ENCODE measurements at places on chromosomes 3 and 15.

GRCh38 chr3:106423321-106424225 lies 554.8 kb upstream of the CBLB start:
- DNase-seq = no peak

DNA sequence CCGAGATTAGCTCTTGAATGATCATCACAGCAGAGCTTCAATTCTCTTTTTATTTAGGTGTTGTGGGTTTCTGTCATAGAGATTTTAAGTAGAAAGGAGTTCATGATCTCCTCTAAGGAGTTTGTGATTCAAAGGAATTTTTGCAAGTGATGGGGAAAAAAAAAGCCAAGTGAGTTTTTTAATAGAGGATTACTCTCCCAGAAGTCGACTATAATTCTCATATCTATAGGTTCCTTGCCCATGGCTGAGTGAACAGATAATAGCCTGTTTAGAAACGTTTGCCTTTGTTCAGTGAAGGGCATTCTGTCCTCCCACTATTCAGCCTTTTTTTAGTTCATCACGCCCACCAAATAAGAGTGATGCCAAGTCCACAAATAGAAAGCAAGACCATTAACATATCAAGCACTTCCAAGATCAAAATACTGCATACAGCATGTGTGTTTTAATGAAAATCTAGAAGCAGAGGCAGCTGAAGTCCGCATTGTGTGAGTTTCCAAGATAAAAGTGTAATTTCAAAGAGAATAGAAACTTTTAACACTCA lies 398.4 kb upstream of the CNTN3 start:
- no peak for DNase-seq

- no peak for DNase-seq
Measured at GRCh38 chr3:95775486-95776094, 1038.8 kb upstream of the EPHA6 start.

GRCh38 chr3:16203031-16203430 lies 28.6 kb downstream of the GALNT15 start:
- no peak for DNase-seq

DNA sequence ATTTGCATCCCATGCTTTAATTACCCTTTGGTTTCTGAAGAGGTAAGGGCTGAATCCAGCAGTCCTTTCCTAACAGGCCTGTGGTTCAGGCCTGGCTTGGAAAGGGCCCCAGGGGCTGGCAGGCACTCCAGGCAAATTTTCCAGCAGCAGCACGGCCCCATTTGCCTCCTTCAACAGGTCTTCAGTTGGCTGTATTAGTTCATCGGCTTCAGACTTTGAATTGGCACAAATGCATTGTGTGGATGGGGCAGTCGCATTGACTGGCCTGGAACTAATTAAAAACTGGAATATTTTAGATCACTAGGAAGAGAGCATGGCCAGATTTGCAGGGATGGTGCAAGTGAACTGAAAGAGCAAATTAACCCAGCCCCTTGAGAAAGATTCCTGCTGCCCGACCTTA lies 207.8 kb upstream of the MCTP2 start:
- DNase-seq = no peak

- DNase-seq = no peak
Measured at GRCh38 chr3:17038900-17039553, 154.3 kb downstream of the PLCL2 start.

DNA sequence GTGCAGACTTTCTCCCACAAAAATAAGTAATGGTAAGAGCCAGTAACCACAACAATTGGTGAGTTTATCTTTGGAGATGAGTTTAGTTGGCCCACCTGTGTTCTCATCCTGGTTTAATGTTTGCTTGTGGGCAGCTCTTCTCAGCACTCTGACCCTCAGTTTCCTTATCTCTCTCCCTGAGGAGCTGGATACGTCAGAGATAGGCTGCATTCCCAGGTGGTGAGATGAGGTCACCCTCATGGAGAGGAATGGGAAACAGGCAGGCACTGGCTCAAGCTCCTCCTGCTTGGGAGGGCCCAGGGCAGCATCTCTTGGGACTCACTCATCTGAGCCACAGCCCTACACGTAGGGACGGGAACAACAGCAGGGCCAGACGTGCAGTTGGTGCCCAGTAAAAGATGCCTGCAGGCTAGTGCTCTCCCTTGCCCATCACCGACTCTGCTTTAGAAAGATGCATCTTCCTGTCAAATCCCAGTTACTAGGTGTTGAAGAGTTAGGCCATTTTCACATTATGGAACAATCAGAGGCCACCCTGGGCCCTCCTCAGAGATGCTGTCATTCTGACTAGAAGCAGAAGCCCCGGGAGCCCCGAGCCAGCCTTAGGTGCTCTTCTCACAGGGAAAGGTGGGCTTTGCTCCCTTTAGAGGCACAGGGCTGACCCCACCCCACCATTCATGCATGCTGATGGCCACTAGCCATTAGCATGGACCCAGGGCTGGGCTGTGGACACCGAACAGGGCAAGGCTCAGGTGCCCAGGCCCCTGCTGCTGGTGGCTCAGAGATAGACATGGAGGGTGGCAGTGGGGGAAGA lies 59.7 kb downstream of the GRIP2 start:
- DNase-seq = no peak

DNA sequence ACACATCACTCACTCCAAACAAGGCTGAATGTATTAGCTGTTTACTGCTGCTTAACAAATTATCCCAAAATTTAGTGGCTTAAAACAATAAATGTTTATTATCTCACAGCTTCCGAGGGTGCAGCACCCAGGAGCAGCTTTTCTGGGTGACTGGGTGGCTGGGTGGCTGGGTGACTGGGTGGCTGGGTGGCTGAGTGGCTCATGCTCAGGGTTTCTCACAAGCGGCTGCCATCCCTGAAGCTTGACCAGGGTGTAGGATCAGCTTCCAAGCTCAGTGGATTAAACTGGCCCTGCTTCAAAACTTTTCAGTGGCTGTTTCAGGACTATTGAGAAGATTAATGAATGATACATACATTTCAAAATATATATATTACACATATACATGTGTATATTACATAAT lies 2.3 kb upstream of the CYP11A1 start:
- no peak for DNase-seq

DNA sequence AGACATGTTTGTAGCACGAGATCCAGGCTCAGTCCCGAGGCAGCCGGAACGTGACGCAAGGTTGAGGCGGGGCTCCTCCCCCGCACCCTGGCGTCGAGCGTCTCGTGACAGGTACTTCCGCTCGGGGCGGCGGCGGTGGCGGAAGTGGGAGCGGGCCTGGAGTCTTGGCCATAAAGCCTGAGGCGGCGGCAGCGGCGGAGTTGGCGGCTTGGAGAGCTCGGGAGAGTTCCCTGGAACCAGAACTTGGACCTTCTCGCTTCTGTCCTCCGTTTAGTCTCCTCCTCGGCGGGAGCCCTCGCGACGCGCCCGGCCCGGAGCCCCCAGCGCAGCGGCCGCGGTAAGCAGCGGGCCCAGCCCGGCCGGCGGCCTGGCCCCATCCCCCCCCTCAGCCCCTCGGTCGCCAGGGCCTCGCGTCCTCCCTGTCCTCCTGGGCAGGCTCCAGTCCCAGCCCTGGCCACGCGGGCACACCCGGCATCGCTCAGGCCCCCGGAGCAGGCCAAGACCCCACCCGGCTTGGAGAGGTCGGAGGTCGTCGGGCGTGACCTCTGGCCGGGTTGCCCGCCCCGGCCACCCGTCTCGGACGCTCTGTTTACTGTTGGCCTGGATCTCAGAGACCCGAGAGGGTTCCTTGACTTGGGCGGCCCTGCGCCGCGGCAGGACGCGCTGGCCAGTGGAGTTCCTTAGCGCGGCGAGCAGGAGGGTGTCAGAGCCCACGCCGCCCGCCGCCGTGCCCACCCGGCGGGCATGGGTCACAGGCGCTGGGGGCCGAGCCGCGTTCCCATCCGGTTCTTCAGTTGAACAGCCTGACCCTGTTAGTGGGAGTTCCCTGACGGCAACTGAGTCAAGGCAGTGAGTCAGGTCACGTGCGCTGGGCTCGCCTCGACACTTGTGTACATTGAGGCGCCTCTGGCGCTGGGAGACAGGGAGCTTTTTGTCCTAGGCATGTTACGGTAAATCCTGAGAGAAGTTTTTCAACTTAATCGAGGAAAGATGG lies at the start of gene RAB7A:
RAB7A (plus strand) TSS at position 161 of the 994 bp plus-strand sequence. CDS start 69,185 bp downstream, outside the sequence.
- peak; percentile 94 for DNase-seq

- no peak for DNase-seq
Measured at GRCh38 chr3:158085931-158086330, 20.3 kb downstream of the SHOX2 start.

DNA sequence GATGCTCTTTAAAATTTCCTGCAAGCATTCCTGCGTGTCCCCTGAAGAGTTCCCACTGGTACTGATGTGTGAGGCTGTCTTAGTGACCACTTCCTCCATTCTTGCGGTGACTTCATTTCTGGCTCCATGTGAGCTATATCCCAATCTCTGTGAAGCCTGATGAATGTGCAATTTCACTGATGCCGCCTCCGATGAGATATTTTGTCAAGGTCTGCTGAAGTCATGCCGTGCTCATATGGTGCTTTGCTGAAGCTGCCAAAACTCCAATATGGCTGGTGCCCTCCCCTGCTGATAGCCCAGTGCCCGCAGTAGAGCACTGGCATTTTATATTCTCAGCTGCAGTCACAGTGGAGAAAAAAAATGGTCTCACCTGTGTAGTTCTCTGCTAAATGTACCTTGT lies 271.5 kb downstream of the EFHB start:
- DNase-seq = no peak

GRCh38 chr3:10845001-10845761 lies 29.2 kb downstream of the SLC6A11 start:
- no peak for DNase-seq

DNA sequence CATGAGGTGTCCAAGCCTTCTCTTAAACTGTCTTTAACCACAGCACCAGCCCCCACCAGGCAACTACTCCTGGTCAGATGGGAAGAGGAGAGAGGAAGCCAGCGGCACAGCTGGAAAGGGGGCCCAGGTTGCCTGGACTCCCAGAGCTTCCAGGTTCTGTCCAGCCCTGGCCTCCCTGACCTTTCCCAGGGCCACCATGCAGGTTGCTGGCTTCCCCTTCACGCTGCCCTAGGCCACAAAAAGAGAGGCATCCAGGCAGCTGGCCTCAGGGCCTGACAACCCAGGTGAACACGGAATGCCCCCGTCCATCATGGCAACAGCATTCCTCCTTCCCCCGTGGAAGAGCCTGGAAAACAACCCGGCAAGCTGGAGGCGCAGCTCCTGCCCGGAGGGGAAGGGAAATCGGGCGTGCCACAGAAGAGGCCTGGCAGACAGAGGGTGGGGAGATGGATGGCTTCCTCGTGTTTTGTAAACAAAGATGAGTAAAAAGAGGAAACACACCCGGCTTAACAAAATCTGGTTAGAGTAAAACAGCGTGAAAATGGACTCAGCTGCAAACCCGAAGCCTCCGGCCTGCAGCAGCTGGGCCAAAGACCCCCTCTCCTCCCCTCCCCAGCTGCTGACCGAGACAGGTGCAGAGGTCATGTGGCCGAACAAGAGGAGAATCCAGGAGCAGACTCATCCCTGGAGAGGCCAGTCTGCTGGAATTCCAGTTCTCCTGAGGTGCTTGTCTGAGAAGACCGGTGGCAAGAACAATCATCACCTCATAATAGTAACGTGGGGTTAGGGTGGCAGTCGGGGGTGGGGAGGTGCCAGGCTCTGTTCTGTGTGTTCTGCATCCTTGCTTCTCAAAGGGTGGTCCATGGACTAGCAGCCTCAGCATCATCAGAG lies 15.5 kb downstream of the BMF start:
- DNase-seq = no peak

DNA sequence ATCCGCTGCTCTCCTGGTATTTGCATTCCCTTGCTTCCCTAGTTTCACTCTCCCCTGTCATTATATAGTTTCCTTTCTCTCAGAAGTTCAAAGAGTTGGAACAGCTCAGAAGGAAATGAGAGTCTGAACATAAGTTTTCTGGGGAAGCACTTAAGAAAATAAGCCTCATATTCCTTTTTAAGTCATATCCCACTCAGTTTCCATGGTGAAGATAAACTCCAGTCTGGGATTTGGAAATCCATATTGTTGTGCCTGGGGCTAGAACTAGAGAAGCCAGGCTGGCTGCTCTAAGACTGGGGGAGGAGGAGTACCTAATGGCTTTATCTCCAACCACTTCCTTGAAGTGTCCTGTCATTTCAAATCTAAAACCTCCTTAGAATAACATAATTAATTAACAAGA lies 134.2 kb upstream of the ALCAM start:
- DNase-seq = no peak

DNA sequence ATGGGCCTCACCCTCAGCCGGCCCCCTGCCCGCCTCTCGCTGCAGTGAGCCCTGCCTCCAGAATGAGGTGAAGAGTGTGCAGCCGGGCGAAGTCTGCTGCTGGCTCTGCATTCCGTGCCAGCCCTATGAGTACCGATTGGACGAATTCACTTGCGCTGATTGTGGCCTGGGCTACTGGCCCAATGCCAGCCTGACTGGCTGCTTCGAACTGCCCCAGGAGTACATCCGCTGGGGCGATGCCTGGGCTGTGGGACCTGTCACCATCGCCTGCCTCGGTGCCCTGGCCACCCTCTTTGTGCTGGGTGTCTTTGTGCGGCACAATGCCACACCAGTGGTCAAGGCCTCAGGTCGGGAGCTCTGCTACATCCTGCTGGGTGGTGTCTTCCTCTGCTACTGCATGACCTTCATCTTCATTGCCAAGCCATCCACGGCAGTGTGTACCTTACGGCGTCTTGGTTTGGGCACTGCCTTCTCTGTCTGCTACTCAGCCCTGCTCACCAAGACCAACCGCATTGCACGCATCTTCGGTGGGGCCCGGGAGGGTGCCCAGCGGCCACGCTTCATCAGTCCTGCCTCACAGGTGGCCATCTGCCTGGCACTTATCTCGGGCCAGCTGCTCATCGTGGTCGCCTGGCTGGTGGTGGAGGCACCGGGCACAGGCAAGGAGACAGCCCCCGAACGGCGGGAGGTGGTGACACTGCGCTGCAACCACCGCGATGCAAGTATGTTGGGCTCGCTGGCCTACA lies 8.5 kb downstream of the GRM2 start:
- DNase-seq = no peak

DNA sequence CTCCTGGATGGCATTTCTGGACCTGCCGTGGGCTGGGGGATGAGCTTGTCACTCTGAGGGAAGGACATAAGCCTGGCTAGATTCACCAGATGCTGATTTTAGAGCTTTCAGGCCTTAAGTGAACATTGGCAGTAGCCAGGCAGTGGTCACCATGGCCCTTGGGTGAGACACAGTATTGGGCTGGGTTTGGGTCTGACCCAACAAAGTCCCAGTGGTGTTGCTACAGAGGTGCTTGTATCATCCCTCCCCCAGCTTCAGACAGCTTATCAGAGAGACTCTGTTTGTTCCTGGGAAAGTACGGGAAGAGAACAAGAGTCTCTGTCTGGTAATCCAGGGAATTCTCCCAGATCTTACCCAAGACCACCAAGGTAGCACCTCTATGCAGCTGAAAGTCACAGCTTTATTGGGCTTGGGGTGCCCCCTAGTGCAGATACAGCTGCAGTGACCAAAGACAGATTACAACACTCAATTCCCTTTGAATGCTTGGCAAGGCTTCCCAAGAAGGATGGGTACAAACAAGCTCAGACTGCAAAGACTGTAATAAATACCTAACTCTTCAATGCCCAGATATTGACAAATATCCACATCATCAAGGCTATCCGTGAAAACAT lies 9.8 kb upstream of the RUVBL1 start:
- DNase-seq = no peak

- no peak for DNase-seq
Measured at GRCh38 chr3:120488296-120488695, 37.5 kb upstream of the FSTL1 start.

Data from stimulated activated CD8-positive, alpha-beta memory T cell treated with anti-CD3 and anti-CD28 coated beads, Interleukin-2, amount 100 ng/mL, for 1 hour (primary cell).